KBM-7 (cell line): ENCODE measurements at places on chromosomes 2 and 18.

DNA sequence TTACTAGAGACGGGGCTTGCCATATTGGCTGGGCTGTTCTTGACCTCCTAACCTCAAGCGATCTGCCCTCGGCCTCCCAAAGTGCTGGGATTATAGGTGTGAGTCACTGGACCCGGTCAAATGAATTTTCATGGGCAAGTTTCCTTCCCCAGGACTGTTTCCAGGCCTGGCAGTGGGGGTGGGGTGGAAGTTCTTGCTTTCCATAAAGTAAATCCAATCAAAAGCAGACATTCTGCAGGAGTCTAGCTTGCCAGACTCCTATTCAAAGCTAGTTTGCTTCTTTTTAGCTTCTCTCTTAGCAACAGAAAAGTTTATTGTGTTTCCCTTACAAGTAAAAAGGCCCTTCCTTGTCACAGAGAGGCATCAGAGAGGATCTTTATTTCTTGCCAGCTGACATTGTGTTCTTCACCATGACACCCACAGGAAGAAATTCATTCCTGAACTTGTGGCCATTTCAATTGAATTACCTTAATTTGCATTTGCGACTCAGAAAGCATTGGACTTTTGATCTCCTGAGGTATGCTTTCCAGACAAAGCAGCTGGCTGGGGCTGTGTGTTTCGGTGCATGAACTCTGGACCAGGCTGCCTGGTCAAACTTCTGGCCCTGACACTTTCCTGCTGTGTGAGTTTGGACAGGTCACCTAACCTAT is 37.9 kb downstream of the LYPD1 start:
- no peak for DNase-seq

- no peak for DNase-seq
Observed at GRCh38 chr18:46055838-46056230, 16.2 kb downstream of the PSTPIP2 start.

DNA sequence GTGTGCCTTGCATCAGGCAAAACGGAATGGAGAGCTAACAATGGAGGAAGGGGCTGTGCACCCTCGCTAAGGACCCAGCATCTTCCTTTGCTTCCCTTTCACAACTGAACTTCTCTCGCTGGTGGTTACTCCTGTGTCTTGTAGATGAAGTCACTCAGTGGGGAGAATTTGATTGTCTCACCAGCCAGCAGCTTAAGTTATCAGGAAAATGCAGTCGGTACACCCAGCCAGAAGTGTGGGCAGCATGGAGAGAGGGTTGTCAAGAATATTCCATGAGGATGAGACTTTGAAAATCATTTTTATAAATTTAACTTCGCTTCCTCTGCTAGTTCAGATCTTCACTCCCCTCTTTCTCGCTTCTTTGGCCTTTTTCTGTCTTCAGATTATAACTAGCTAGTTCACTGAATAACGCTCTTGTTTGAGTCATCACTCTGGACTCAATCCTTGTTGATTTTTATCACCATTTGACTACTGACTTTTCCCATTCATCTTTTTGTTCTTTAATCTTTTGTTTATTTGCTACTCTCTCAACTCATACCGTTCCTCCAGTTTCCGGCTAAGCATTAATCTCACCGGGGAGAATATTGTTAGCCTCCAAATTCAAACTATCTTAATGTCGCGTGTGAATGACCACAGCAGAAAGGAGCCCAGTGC is 221.7 kb downstream of the CD226 start:
- DNase-seq = no peak

- no peak for DNase-seq
Observed at GRCh38 chr2:150812066-150812465, 324.6 kb upstream of the RND3 start.

DNA sequence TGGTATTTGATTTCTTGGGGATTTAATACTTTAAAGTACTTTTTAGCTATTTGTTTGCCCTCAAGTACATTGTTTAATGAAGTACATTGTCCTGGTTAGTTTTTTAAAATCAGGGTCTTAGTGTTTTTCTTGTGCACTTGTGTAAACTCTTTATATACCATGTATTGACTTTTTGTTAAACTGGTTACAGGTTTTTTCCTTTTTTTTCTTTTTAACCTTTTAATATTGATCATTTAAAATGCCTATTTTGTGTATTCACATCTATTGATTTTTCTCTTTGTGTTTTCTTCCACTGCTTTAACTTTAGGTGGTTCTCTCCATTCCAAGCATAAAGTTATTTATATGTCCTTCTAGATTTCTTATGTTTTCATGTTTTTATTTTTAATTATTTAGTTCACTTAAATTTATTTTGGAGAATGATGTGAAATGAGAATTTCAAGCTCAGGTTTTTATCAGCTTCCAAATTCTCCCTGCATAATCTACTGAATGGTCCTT is 84.5 kb upstream of the MYCN start:
- no peak for DNase-seq

DNA sequence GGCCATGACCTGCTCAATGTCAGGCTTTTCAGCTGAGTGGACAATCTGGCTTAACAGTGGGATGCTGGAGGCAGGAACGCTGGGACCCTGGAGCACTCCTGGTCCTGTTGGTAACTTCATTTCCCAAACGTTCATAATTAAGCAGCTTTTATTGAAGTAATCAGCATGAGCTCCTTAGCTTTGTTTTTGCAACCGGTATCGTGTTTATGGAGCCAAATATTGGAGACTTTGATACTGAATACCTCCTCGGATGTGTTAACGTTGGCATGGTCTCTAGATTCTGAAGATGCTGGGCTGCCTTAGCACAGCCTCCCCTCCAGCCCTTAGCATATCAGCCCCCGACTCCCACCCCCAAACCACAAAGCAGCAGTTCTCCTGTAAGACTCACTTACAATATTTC is 60.7 kb downstream of the OSR1 start:
- DNase-seq = no peak

GRCh38 chr18:49456794-49457193 is 3.7 kb downstream of the DYM start:
- no peak for DNase-seq

GRCh38 chr2:171878481-171878993 is 15.5 kb downstream of the SLC25A12 start:
- peak; percentile 14 for DNase-seq
